Stimulated activated CD4-positive, alpha-beta T cell treated with anti-CD3 and anti-CD28 coated beads, Interleukin-4, amount 100 ng/mL, for 24 hours (primary cell): ENCODE measurements at places on chromosomes 11 and 22.

DNA sequence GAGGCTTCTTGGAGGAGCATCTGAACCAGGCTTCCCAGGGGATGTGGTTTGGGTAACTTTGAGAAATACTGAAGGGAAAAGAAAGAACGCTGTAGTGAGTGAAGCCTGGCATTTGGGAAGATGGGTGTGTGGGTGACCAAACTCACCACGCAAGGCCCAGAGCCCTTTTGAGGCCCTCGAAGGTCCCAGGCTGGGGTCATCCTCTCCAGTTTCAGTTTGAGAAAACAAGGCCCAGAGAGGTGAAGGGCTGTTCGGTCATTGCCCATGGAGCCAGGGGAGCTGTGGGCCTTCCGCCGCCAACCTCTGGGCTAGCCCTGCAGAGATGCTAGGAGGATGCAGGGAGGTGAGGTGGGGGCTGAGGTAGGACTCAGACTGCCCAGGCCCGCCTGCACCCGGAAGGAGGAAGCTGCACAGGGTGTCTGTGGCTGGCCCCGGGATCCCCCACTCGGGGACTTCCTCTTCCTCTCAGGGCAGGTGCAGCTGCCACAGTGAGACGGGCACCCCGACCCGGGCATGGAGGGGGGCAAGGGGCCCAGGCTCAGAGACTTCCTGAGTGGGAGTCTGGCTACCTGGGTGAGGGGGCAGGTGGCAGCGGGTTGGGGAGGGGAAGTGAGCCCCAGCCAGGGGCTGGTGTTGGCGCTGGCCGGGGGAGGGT lies at the start of gene CCDC88B:
Gene CCDC88B (plus strand): TSS at position 451 of the 655 bp plus-strand sequence. CDS start 63 bp downstream, at position 514.
- DNase-seq: peak; percentile 81

DNA sequence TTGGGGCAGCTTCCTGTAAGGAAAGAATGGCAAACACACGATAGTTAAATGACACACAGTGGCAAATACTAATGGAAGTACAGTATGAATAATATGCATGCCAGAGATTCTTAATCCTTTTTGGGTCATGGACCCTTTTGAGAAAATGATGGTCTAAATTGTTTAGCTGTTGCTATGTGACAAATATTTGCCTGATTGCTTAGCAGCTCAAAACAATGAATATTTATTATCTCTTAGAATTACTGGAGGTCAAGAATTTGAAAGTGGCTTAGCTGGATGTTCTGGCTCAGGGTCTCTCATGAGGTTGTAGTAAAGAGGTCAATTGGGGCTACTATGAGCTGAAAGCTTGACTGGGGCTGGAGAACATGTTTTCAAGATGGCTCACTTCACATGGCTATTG lies 69.7 kb downstream of the FANCF start:
- DNase-seq: no peak

DNA sequence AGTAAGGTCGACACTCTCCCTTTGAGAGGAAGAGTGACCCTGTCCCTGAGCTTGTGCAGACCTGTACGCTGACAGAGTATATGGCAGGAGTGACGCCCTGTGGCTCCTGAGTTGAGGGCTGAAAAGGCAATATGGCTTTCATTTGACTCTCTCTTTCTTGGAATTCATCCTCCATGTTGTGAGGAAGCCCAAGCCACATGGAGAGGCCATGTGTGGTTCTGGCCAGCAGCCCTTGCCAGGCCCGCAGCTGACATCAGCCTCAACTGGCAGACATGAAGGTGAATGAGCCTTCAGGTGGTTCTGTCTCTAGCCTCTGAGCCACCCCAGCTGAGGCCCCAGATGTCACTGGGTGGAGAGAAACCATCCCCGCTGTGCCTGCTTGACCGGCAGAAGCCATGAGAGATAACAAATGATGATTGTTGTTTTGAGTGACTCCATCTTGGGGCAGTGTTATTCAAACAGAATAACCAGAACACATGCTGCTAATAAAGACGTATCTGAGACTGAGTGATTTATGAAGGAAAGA lies 31.9 kb downstream of the SMIM38 start:
- no peak for DNase-seq

- no peak for DNase-seq
These were observed 5.2 kb downstream of the RASSF7 start for GRCh38 chr11:565921-566509.

- DNase-seq: no peak
These were observed 1.1 kb upstream of the SERGEF start for GRCh38 chr11:18013790-18014507.

DNA sequence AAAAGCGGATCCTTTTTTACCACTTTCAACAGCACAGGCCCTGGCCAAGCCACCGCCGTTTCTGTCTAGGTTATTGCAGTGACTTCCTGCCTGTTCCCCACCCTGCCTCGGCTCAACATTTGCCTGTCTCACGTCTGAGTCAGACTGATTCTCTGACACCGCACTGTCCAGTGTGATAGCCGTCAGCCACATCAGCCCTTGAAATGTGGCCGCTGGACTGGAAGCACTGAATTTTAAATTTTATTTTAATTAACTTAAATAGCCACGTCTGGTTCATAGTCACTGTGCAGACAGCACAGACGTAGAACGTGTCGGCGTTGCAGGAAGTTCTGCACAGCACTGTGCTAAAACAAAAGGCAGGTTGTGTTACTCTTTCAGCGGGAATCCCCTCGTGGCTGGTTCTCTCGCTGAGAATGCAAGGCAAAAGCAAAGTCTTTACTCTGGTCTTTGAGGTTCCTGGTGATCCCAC lies 56.3 kb upstream of the ADSL start:
- peak; percentile 76 for DNase-seq

GRCh38 chr11:36790526-36790925 lies 192.5 kb upstream of the RAG2 start:
- DNase-seq: no peak

- DNase-seq: peak; percentile 9
These were observed 33.4 kb downstream of the FDX1 start for GRCh38 chr11:110463153-110463552.
